Activated T-helper 2 cell treated with anti-CD3 and anti-CD28 coated beads, Interferon-gamma antibody, Interleukin-2, Interleukin-4, amounts not matched to agents 10 μg/mL and 5 μg/mL and 100 μg/mL, durations not matched to agents 14 hours and 24 hours and 36 hours (primary cell): ENCODE measurements at places on chromosomes 13 and 19.
A peak's percentile ranks its signal among the peaks of the same experiment; 100 is the strongest.

DNA sequence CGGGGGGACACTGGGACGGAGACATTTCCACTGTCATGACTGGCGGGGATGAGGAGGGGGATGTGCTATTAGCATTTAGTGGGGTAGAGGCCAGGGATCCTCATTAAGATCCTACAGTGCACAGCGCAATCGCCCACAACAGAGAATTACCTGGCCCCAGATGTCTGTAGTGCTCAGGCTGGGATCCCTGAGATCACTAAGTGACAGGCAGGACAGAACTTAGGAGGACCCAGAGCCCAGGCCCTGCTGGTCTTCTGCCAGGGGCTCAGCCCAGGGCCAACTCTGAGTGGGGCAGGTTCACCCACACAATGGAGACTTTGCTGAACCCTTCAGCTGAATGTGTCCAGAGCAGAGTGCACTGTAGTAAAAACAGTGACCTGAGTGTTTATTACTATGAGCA lies 4.6 kb downstream of the RANBP3 start:
- no peak for DNase-seq

DNA sequence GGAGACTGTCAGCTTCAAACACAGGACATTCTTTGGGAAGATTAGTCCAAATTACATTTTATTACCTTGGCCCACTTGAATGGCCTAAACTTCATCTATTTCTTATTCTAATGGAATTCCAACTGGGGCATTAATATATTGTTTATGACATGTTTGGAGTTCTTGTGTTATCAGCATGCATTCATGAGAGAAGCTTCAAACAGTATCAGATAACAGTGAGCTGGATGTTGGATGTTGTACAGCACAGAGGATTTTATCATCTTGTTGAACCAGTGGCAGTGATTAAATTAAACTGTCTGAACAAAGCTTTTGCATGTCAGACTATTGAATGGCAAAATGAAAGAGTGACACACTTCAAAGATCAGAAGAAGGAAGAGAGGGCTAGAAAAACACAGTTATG lies 50.0 kb downstream of the MZT1 start:
- no peak for DNase-seq

GRCh38 chr13:45786293-45786920 lies 65.1 kb downstream of the SIAH3 start:
- DNase-seq = no peak

GRCh38 chr13:39170711-39171110 lies 132.5 kb downstream of the NHLRC3 start:
- no peak for DNase-seq

DNA sequence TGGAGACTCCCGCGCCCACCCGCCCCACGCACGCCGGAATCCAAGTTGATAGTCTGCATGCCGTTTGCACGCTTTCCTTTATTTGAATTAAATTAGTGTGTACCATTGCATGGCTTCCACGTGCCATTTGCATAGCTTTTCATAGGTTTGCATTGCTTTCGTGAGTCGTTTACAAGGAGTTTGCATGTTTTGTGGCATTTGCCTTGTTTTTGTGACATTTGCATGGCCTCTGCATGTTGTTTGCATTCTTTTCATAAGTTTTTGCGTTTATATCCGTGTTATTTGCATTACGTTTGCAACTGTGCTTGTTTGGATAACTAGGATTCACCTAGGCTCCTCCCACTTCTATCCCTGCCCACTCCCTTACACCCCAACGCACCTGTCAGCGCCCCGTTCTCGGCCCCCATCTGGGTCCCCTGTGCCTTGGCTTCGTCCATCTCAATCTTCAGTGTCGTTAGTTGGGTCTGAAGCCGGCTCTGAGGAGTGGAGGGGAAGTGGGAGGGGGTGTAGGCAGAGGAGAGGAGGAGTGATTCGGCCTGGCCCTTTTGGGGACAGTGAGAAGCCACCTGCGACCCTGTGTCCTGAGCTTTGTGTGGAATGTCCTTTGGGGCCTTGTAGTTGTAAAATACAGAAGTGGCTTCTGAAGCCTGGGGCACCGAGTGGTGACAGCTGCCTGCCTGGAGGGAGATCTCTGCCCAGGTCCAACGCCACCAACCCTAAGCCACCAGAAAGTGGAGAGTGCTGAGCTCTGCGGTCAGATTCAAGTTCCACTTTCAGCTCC lies 2.4 kb downstream of the CCDC194 start:
- DNase-seq = no peak

DNA sequence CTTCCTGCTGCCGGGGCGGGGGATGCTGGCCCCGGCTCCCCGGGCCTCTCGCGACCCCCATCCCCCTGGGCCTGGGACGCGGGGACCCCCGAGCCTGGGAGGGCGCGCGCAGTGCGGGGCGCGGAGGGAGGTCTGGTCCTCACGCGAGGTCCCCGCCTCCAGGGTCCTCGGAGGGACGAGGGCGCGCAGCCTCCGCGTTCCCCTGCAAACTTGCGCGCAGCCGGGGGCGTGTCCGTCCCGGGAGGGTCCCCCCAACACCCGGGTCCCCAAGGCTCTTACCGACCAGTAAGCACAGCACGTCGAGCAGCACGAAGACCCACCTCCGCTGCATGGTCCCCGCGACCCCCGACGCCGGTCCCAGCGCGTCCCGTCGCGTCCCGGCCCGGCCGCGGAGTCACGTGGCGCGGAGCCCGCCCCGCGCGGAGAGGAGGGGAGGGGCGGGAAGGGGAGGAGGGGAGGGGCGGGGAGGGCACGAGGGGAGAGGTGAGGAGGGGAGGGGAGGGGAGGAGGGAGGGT lies at the start of gene PLPP2:
TSS of gene PLPP2 (minus strand) at position 398 of the 516 bp plus-strand sequence. CDS start at position 331, 67 bp downstream.
- no peak for DNase-seq

DNA sequence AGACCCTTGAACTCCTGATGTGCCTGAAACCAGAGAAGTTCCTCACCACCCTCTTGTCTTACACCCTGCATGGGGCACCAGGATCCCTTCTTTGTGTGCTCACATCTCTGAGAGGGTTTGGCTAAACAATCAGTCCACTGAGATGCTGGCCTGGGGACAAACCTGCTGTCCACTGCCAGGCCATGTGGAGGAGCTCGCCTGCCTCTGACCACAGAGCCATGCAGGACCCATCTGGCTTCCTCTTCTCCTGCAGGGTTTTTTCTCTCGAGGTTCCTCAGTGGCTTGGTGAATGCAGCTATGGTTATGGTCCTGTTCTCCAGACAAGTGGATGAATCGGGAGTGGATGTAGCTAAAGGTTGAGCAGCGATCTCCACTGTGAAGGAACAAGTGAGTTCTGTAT lies 49.1 kb upstream of the MEDAG start:
- DNase-seq = no peak

- DNase-seq = no peak
Observed at GRCh38 chr13:79937771-79938216, 403.1 kb downstream of the SPRY2 start.

GRCh38 chr19:42068756-42069571 lies 1.0 kb downstream of the GRIK5 start:
- DNase-seq = no peak

DNA sequence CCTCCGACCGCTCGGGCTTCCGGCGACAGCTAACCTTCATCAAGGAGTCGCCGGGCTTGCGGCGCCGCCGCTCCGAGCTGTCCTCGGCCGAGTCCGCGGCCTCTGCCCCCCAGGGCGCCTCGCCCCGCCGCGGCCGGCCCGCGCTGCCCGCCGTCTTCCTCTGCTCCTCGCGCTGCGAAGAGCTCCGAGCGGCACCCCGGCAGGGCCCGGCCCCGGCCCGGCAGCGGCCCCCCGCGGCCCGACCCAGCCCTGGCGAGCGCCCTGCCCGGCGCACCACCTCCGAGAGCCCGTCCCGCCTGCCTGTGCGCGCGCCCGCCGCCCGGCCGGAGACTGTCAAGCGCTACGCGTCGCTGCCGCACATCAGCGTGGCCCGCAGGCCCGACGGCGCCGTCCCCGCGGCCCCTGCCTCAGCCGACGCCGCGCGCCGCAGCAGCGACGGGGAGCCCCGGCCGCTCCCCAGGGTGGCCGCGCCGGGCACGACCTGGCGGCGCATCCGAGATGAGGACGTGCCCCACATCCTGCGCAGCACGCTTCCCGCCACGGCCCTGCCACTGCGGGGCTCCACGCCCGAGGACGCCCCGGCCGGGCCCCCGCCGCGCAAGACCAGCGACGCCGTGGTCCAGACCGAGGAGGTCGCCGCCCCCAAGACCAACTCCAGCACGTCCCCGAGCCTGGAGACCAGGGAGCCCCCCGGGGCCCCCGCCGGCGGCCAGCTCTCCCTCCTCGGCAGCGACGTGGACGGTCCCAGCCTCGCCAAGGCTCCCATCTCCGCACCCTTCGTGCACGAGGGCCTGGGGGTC lies 9.6 kb downstream of the C19orf25 start:
- DNase-seq = no peak

- DNase-seq = no peak
Observed at GRCh38 chr13:86870444-86870843, 800.7 kb upstream of the SLITRK5 start.

- peak; percentile 69 for DNase-seq
Observed at GRCh38 chr13:20703780-20704458, 420 bp downstream of the IL17D start.

- DNase-seq = no peak
Observed at GRCh38 chr13:41652735-41653361, 195.5 kb downstream of the RGCC start.

DNA sequence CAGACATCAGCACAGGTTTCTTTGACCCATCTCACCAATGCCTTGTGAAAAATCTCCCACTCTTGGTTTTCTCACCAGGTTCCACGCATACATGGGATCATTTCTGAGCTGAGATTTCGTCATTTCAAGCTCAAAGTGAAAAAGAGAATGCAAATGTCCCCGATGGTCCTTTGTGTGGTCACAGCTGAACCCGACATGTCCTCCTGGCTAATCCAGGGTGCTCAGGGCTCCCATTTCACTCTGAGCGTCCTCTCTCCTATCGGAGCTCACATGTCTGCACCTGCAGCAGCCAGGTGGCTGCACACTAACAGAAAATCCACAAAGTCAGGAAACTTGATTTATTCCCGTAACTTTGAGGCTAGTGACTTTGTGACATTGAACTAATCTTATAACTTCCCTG lies 9.3 kb upstream of the CEACAM3 start:
- no peak for DNase-seq

DNA sequence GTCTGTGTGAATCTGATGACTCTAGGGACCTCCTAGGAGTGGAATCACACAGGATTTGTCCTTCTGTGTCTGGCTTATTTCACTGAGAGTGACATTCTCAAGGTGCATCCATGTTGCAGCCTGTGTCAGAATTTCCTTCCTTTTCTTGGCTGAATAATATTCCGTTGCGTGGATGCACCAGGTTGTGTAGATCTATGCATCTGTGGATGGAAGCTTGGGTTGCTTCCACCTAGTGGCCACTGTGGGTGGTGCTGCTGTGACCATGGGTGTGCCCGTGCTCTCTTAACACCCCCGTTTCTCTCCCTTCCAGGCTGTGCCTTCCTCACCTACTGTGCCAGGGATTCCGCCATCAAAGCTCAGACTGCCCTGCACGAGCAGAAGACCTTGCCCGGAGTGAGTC lies 26.2 kb downstream of the CELF5 start:
- no peak for DNase-seq

- DNase-seq = no peak
Observed at GRCh38 chr13:23953860-23954512, 56.7 kb upstream of the C1QTNF9B start.

DNA sequence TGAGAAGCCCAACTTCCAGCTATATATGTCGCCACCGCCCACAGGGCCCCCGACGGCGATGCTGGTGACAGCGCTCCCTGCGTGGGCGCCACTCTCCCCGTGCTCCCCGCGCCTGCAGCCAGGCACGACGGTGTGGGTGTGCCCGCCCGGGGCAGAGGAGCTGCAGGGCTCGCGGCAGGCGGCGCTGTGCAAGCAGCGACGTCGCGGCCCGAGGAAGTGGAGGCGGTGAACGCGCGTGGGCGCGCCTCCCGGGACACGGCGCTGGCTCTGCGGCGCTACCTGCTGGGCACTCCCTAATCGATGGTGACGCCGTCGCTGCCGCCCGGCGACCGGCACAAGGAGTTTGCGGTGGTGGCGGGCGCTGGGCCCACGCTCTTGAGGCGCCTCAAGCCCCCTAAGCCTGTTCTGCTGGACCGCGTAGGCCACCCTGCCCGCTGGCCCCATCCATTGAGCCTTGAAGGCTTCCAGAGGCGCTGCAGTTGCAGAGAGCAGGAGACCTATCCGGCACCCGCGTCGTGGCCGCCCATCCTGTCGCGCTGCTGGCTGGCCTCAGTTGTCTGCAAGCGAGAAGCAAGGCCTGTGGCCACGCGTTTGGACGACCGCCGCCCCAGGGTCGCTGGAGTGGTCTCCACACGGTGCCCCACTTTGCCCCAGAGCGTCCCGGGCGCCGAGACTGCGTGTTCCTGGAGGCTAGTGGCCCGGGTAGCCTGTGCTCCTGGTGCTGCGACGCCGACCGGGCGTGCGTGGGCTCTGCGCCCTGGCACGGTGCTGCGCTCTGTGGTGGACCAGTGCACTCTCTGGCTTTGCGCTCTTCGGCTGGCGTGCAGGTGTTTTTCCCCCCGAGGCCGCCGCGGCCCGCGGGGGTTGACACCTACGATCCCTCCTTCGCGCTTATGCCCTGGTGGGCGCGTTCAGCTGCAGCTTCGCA lies 23.1 kb downstream of the LRFN3 start:
- DNase-seq = peak; percentile 64

DNA sequence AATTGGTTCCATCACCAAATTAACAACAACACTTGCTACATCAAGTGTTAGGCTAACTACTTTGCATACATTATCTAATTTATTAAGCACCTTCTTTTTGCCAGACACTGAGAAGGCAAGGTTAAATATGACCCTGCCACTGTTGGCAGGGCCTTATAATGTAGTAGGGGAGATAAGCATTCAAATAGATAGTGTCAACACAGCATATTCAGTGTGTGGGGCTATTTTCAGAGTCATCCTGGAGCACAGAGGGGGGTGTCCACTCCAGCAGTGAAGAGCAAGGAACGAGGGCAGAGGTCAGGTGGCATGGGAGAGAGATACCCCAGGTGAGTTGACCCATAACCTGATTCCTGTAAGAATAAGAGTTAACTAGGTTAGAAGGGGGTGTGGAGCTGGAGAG lies 121.6 kb downstream of the COG6 start:
- DNase-seq = no peak

GRCh38 chr13:47289567-47289966 lies 392.7 kb upstream of the HTR2A start:
- no peak for DNase-seq

- DNase-seq = no peak
Observed at GRCh38 chr19:32902448-32902847, 32.9 kb upstream of the SLC7A9 start.

- DNase-seq = no peak
Observed at GRCh38 chr13:50593207-50593606, 250.3 kb downstream of the DLEU7 start.

DNA sequence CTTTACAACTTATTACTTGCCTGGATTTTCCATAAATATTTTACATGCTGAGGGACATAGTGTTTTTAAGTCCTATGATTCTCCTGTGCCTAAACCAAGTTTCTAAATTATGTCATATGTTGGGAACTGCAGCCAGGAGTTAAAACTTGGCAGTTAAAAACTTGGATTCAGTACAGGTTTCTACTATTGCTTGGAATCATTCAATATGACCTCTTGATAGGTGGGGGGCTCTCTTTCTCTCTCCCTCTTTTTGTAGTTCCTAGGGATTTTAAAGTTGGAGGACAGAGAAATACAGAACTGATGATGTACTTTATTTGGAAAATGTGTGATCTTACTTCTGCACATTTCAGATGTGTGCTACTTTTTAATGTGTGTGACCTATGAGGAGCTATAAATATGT lies 4.7 kb downstream of the CSNK1A1L start:
- DNase-seq = no peak
